Ureter (tissue), 1 donor: ENCODE measurements at places on chromosomes 4 and X. TPM values are rescaled to one million over a fixed set of nuclear protein-coding genes. Genes with fewer than 3 reads are reported as not detected.

DNA sequence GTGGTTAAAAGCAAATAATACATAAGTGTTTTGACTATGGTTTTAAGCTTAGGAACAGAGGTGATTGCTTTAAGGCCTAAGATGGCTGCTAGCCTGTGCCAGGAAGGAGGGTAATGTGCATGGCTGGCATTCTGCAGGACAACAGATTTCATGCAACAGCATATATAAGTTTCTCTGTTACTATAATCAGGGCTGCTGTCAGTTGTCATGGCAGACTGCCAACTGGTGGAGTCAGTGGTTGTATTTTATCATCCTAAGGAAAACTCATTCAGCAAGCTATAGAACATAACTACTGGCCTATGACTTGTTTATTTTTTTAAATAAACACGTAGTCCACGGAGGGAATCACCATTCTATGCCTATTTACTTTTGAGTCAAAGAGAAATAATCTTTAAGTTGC, 77.7 kb upstream of the DCAF8L1 start:
- no peak for DNase-seq

- no peak for DNase-seq
Observed at GRCh38 chr4:122838034-122838433, 11.4 kb downstream of the FGF2 start.

- DNase-seq, result no peak
Observed at GRCh38 chr4:114870987-114871386, 242.4 kb downstream of the NDST4 start.

GRCh38 chrX:50403903-50404302, 66.7 kb downstream of the DGKK start:
- no peak for DNase-seq

DNA sequence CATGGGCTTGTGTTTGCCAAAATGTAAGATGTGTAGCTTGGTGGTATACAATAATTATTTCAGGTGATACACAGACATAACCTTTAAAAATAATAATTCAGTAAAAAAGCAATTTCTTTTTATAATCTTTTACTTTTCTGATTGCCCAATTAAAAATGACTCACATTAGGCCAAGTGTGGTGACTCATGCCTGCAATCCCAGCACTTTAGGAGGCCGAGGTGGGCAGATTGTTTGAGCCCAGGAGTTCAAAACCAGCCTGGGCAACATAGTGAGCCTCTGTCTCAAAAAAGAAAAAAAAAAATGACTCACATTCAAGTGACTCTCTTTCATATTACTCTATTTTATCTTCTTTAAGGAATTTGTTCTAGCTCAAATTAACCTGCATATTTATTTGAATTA, 449.4 kb upstream of the HTR2C start:
- no peak for DNase-seq

Gene CHRDL1
- total RNA-seq, result 34.7 TPM

- DNase-seq, result no peak
Observed at GRCh38 chrX:134186362-134187121, 50.4 kb upstream of the CCDC160 start.

Gene RAB33A
- total RNA-seq, result 1.9 TPM

Gene UBQLN2
- total RNA-seq, result 65.0 TPM

DNA sequence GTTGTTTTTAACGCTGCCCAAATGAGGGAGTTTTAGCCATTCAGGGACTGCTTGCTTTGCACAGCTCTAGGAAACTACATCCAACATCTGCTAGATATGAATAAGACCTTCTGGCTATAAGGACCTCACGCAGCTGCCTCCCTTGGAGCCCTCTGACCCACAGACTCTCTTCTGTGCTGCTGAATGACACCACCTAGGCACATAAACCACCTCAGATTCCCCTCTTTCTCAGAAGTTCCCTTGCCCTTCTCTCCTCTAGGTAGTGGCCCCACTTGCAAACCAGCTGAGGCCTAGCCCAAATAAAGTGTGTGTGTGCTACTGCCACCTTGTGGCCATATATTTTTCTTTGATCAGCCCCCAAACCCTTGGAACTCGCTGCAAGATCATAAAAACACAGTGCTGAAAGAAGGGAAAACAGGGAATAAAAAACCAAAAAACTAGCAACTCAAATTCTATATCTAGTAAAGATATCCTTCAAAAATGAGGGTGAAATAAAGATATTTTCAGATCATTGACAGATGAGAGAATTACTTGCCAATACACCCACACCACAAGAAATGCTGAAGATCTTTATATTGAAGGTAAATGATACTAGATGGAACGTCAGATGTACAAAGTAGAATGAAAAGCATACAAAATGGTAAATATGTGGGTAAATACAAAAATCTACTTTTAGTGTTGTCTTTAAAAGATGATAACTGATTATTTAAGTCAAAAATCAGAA, 265.9 kb downstream of the ADAMTS3 start:
- DNase-seq, result no peak

- DNase-seq, result no peak
Observed at GRCh38 chr4:161767116-161767515, 396.7 kb downstream of the FSTL5 start.

DNA sequence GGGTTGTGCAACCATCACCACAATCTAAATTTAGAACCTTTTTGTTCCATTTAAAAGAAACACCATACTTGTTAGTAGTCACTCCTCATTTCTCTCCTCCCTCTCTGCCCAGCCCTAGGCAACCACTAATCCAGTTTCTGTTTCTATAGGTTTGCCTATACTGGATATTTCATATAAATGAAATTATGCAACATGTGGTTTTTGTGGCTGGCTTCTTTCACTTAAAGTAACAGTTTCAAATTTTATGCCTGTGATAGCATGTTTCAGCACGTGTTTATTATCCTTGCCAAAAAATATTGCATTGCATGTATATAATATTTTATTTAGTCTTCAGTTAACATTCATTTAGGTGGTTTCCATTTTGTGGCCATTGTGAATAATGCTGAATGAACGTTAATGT, 437.6 kb downstream of the IL1RAPL1 start:
- DNase-seq, result no peak
